NCI-H1092 (cell line): ENCODE measurements at places on chromosomes 7 and 10.

- DNase-seq = no peak
These were observed 135.4 kb upstream of the KMT2E start for GRCh38 chr7:104878577-104878976.

DNA sequence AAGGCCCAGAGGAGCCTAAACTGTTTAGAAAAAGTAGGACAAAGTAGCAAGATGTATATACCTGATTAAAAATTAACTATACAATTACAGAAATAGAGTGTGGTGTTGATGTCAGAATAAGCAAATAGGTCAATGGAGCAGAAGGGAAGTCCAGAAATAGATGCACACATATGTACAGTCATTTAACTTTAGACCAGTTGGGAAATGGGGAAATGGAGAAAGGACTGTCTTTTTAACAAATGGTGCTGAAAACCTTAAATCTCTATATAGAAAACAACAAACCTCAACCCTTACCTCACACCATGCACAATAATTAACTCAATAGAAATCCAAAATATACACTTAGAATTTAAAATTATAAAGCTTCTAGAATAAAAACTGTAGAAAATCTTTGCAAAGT lies 72.2 kb downstream of the CH25H start:
- DNase-seq = no peak

DNA sequence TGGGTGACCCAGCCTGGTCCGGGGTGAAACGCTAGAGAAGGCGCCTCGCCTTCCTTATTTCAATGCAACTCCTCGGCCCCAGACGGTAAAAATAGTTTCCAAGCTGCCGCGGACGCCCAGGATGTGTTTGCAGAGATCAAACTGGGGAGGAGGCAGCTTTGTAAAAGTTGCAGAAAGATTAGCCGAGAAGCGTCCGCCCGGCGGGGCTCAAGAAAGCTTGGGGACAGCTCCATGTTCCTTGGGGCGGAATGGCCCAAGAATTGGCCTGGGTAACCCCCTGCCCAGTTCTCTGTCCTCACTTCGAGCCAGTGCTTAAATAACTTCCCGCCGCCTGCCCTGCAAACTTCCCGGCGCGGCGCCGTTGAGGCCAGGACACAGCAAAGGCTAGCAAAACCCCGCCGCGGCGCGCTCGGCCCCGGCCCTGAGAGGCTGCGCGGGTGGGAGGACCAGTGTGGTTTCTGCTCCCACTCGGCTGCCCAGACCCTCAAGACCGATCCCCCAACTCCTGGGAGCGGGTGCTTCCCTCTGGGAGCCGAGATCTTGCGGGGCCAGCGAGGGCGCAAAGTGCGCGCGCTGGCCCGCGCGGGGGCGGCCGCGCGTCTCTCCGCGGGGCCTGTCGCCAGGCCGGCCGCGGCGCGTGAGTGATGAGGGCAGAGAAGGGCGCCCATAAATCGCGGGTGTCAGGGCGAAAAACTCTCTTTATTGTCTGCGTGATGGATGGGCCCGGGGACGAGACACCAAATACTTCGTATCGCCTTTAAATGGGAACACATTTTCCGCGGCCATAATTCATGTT lies 6.3 kb upstream of the ZNF503 start:
- DNase-seq = no peak

DNA sequence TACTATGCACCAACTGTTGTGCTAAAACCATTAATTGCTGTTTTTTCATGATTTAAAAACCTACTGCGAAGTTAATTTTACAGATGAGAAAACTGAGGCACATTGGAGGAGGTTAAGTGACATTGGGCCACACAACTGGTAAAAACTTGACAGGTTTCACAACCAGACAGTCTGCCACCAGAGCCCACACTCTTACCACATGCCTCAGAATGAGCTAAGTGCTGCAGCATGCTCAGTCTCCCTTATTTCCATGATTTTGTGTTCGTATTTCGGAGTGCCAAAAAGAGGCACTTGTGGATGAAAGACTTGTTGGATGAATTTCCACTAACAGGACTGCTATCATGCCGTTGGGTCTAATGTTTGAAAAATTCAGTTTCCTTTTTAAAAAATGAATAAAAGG lies 77.4 kb downstream of the PCLO start:
- no peak for DNase-seq
